Eye (tissue), 1 donor: ENCODE measurements at places on chromosomes 4 and X.
A peak's percentile ranks its signal among the peaks of the same experiment; 100 is the strongest.

DNA sequence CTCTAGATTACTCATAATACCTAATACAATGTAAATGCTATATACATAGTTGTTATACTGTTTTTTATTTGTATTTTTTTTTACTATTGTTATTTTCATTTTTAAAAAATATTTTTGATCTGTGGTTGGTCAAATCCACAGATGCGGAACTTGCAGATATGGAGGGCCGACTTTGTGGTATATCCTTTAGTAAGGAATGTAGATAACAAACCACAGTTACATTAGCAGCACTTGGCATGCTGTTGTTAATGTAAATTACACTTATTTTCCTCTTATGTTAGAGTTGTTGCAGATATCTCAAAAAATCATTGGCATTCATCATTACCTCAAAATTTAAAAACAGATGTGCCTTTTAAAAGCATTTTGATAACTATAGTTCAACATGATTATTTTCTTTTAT lies 151.0 kb downstream of the TMEM164 start:
- DNase-seq = no peak

DNA sequence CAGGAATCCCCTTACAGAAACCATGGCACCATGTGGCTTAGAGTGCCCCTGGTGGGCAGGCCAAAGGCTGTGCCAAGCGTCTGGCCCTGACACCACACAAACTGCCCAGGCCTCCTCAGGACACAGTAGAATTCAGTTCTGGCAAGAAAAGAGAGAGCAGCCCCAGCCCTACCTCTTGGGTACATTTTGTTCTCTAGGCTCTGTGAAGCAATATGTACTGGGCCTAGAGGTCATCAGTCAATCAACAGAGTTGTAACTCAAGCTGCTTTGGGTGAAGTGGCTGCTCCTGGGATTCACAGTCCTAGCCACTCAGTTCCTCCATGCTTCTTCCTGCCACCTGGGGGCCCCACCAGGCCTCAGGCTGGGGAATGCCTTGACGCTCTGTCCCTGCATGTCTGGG lies 158.1 kb upstream of the MAMLD1 start:
- no peak for DNase-seq

DNA sequence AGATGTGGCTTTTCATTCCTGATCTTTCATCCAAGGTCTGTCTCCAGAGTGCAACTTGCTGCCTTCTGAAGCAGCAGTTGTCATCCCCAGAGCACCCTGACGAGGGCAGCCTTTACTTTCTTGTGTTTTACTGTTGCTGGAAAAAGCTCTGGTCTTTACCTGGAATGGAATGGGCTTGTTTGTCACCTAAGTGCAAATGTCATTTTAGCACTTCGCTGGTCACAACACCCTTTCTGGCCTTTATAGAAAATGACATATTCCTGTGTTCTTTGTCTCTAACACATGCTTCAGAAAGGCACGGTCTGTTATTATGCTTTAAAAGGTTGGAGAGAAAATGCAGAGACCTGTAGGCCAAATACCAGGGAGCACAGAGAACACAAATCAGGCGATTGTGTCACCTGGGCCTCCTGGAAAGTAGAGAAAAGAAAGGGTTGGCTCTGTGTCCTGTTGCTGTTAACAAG lies 332.7 kb upstream of the IGFBP7 start:
- DNase-seq = peak; percentile 89

DNA sequence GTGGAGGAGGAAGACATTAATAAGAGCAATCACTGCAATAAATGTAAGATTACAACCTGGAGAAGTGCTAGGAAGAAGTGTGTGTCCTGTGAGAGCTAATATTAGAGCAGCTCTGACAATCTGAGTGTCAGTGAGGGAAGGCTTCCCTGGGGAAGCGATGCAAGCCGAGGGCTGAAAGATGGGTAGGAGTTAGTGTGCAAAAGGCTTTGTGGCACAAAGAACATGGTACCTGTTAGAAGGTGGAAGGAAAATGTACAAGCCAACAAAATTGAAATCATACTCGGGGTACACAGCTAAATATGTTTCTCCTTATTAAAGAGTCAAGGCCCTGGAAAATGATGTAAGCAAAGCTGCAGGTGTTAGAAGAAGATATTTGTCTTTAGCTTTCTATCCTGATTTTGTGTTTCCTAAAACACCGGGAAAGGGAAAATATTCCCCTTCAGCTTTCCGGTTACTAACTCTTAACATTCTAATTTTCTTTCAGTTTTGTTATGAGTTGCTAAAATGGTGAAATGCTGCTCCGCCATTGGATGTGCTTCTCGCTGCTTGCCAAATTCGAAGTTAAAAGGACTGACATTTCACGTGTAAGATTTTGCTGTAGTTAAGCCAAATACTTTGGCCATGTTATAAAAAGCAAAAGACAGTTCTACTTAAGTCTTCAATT lies 808 bp downstream of the THAP6 start:
- no peak for DNase-seq

GRCh38 chrX:39453889-39454621 lies 643.7 kb downstream of the BCOR start:
- DNase-seq = peak; percentile 61

DNA sequence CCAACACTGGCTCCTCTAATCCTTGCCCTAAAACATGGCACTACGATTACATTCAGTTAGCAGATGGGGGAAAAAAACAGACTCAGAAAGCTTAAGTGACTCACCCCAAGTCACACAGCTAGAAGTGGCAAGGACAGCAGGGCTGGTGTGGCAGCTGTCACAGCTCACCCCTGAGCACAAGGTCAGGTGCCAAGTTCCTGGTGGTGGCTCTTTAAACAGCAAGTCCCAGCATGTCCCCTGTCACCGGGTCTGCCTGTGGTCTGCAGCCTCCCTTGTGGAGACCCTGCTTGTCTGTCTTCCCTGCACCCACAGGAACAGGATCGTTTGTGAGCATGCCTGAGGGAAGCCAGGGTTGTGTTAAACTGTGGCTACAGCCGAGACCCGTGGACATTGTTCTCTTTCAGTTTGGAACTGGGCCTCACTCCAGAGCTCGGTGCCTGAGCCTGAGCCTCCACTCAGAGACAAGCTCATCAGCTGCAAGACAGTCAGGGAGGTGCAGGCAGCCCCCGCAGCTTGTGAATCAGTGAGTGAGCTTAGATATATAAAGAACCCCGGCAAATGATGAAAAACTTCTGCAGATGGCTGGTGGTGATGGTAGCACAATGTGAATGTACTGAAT lies 260.8 kb downstream of the BCOR start:
- DNase-seq = no peak

DNA sequence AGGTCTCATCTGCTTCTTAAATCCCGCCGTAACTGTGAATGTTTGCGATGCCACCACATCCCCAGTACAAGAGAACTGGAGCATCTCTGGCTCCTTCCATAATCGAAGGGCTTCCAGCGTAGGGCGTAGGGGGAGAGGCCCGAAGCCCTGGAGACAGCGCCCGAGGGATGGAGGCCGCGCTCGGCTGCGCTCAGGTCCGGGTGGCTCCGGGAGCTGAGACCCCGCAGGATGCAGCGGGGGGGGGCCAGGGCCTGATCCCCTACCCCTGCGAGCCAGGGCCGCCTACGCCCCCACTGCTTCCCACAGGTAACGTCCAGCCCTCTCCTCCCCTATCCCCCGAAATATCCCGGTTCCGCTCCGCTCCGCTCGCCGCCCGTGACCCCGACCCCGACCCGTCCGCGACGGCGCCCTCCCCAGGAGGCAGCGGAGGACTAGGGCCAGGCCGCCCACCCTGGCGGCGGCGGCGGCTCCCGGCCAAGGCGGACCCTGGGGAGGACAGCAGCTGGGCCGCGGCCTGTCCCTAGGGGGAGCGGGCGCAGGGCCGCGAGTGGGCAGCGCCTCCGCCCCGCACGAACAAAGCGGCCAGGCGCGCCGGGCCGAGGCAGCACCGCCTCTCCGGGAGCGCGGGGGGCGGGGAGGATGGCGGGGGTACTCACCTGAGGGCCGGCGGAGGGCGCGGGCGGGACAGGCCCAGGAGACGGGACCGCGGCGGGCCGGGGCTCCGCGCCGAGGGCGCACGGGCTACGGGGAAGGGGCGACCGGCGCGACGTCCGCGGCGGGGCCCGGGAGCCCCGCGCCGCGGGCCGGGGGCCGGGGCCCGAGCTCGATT lies 723 bp downstream of the WDFY3 start:
- DNase-seq = peak; percentile 85

DNA sequence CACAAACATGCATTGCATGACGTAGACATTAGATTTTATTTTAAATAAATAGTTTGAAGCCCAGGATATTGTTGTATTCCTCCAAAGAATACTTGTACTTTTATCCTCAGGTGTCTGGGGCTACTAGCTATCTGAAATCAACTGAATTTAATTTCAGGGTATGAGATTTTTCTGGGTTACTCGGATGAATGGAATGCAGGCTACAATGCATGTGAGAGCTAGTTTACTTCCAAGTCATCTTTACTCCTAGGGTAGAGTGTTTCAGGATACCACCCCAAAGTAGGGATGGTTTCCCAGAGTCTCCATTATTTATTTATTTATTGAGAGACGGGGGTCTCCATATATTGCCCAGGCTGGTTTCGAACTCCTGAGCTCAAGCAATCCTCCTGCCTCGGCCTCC lies 66.4 kb downstream of the HPRT1 start:
- DNase-seq = no peak

DNA sequence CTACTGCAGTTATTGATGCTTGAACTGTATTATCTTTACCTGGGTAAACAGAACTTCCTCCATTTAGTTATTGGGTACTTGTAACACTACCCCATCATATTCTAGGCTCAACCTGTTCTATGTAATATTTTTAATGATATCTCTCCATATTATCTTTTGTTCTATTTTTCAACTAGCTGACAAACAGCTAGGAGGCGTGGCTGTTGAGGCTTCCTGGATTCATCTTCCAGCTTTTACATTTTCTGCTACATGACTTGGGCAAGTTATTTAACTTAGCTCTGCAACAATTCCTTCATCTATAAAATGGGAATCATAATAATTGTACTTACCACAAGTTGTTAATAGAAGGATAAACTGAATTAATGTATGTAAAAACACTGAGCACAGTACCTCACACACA lies 349.3 kb downstream of the PTTG2 start:
- DNase-seq = no peak

- DNase-seq = peak; percentile 78
These were observed 98.8 kb upstream of the IQCM start for GRCh38 chr4:149914119-149915115.

DNA sequence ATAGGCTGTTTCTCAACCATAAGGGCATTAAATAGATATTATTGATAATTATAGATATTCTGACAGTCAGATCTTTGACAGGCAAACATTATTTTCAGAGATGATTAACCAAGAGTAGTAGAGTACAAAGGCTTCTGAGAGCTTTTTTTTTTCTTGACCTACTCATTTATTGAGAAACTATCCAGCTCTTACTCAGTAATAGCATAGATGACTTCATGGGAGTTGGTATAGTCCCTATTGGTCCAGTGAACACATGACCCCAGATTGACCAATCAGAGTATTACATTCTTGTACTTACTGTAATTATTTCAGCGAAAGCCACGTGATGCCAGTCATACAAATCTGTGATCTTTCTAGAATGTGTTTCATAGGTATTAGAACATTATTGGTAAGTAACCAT lies 508.7 kb downstream of the FSTL5 start:
- no peak for DNase-seq

DNA sequence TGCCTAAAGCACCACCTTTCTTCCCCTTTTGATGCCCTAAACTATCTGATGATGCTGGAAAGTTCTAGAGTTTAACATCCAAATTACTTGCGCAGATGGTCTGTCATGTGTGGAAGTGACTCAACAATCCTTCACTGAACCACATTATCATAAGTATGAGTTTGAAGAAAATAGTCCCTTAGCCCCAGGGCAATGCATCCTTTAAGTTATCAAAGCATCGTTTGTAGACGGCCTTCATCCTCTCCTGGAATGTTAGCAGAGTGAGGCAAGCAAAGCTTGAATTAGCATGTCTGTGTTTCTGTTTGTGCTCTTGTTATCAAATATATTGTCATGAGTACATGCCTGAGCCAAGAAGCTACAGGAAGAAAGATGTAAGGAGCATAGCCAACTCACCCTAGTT lies 570.9 kb downstream of the MID1IP1 start:
- DNase-seq = no peak

GRCh38 chr4:101967697-101968346 lies 177.3 kb downstream of the BANK1 start:
- no peak for DNase-seq

- DNase-seq = no peak
These were observed 660 bp downstream of the GEMIN8 start for GRCh38 chrX:14029039-14029424.

- DNase-seq = peak; percentile 87
These were observed 61.9 kb upstream of the NFKB1 start for GRCh38 chr4:102439236-102439614.

- no peak for DNase-seq
These were observed 19.5 kb upstream of the ANXA3 start for GRCh38 chr4:78532046-78532445.

GRCh38 chr4:88814043-88814617 lies 116.5 kb upstream of the NAP1L5 start:
- DNase-seq = no peak

- no peak for DNase-seq
These were observed 4.9 kb upstream of the ZNF630 start for GRCh38 chrX:48076343-48076742.

DNA sequence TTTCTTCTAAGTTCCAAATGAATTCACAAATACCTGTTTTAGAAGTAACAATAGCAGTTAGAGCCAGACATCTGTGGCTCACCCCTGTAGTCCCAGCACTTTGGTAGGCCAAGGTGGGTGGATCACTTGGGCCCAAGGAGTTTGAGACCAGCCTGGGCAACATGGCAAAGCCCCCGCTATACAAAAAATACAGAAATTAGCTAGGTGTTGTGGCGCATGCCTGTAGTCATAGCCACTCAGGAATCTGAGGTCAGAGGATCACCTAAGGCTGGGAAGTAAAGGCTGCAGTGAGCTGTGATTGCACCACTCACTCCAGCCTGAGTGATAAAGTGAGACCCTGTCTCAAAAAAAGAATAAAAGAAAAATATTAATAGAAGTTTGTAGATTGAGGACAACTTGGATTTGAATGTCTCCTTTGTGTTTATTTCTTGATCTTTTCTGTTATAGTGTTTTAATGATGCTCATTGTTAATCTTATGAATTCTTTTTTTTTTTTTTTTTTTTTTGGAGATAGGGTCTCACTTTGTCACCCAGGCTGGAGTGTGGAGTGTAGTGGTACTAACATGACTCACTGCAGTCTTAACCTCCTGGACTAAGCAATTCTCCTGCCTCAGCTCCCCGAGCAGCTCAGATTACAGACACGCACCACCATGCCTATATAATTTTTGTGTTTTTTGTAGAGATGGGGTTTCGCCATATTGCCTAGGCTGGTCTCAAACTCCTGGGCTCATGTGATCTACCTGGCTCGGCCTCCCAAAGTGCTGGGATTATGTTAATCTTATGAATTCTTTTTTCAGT lies 30.7 kb upstream of the RAPGEF2 start:
- no peak for DNase-seq

- no peak for DNase-seq
These were observed 357.2 kb upstream of the GATB start for GRCh38 chr4:152117933-152118507.

DNA sequence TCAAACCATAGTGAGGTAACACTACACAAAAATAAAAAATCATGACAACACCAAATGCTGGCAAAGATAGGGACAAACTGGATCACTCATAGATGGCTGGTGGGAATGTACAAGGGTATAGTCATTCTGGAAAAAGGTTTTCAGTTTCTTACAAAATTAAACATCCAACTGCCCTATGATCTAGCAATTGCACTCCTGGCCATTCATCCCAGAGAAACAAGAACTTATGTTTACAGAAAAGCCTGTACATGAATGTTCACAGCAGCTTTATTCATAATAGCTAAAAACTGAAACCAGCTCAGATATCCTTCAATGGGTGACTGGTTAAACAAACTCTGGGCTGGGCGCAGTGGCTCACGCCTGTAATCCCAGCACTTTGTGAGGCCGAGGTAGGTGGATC lies 43.3 kb downstream of the NYX start:
- DNase-seq = no peak
